ENCODE measurements at places on chromosomes 16 and 17. TPM values are rescaled to one million over a fixed set of nuclear protein-coding genes. Genes with fewer than 3 reads are reported as not detected.

DNA sequence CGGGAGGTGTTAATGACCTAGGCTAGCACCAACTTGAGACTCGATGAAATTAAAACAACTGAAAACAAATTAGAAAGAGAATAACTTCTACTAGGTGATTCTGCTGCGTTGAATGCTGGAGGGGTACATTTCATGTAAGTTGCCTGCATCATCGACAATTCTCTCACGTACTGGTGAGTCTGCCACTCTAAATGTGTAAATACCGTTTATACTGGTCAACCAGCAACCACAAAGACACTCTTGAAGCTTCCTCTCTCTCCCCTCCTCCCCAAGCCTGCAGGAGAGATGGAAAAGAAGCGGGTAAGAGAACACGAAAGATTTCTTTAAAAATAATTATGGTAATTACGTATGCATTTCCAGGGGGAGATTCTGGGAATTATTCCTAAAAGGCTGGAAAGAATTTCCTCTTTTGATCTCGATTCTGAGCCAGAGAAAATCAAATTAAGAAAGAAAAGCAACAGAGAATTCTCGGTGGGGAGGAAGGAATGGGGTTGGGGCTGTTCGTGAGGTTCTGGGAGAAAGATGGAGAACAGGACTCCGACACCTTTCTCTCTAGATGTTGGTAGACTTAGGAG, 68.6 kb upstream of the MRTFB start:
- no peak for DNase-seq

Gene ENPP7
- total RNA-seq, result not detected

DNA sequence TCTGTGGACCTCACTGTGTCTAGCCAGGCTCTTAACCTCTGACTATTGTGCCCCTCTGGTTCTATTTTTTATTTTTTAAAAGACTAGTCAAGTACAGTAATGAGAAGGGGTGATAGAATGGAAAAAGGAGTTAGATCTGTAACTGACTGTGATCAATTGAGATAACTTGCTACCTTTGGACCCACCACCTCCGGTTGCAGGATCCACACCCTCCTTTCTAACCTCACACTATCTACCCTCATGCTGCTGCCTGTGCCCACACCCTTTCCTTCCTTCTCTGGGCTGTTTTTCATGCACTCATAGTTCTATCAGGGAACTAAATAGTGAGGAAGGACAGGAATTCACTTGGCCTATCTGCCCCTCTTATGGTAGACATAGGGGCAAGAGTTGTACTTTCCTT, 172.3 kb downstream of the KATNIP start:
- DNase-seq, result no peak

DNA sequence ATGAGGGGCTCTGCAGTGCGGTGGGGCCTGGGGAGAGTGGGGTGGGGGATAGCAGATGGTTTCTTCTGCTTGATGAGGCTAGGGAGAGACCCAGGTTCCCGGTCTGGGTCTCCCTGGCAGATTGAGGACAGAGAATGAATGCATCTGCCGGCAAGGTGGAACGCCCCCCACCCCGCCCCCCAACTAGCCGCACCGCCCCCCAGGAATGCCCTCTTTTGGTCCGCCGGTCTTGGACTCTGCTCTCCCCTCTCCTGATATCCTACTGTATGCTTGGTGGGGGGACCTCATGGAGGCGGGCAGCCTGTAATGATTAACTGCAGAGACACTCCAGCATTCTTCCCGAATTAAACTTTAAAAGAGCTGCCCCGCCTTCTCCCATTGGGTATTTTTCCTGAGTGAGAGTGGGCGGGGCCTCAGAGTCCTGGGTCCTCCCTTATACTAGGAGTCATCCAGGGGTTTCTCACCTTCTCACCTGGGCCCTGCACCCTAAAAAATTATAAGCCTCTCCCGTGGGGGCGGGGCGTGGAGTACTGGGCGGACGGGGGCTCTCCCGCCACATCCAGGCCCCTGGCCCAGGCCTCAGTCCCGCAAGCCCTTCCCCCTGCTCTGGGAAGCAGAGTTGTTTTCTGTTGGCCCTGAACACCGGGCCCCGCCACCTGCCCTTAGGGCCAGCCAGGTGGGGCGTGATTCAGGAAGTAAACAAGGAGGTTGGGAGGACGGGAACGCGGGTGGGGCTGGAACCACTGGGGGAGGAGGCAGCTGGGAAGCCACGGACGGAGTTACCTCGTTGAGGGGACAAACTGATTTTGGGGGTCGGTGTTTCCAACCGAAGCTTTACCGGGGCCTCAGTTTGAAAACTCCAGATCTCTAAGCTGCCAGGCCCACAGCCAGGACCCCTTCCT, 1.5 kb downstream of the GRB7 start:
- no peak for DNase-seq

DNA sequence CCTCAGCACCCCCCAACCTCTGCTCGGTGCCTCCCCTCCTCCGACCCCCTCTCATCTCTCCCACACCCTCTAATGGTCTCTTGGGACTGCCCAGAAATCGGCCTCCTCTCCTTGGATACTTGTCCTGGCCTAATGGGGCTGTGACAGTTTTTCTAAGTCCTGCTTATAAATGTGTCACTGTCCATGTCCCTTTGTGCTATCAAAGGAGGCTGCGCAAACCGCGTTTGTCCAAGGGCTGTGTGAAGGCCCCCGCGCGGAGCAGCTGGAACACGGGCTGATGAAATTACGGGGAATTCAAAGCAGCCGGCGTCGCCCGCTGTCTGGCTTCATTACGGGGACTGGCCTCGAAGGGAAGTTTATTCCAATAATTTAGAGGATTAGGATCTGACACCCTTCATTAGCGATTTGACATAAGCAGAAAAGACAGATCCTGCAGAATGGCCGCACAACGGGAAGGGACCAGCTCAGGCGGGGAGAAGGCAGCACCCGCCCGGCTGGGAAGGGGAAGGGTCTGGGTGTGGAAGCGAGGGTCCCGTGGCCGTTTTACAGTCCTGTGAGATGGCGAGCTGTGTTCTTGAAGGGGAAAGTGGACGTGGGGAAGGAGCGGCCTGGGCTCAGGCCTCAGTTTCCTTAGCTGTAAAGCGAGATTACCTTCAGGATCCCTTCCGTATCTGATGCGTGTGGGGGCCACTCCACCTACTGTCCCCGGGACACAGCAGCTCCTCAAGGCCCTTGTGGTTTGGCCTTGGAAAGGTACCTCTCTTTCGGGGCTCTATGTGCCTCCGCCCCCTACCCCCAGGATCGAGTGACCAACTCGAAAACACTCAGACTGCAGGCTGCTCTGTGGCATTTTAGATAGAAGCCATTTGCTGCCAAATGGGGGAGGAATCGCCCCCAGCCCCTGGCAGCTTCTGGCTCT, 1.6 kb upstream of the WFIKKN2 start:
- DNase-seq, result no peak

- DNase-seq, result peak; percentile 46
Measured at GRCh38 chr17:44076716-44077594, 6.4 kb downstream of the G6PC3 start.

- DNase-seq, result no peak
Measured at GRCh38 chr16:53357208-53357586, 77.1 kb upstream of the RBL2 start.

DNA sequence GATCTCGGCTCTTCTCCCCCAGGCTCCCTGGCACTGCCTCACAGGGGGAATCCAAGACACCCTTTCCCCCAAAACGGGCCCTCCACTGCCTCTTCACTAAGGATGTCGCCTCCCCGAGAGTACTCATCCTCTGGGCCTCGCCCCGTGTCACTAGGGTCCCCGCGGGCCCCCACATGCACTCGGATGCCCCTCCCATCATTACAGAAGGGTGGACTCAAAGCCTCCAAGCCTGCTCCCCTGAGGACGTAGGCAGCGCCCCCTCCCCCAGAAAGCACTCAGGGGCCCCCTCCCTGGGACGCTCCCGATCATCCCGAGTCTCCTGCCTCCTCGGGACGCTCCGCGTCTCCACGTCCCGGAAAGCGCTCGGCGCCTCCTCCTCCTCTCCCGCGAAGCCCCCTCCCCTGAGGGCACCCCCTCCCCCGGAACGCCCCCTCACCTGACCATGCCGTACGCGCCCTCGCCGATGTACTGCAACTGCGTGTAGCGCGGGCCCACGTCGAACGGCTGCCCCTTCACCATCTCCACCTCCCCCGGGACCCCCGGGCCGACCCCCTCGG, 338 bp downstream of the MAPK3 start:
- DNase-seq, result no peak

Gene HCRT
- not detected for total RNA-seq

- DNase-seq, result no peak
Measured at GRCh38 chr17:12744786-12745185, 44.5 kb upstream of the ARHGAP44 start.

Measured in fibroblast of lung (primary cell).